ENCODE measurements at places on chromosomes 2 and 18. TPM values are rescaled to one million over a fixed set of nuclear protein-coding genes. Genes with fewer than 3 reads are reported as not detected.

DNA sequence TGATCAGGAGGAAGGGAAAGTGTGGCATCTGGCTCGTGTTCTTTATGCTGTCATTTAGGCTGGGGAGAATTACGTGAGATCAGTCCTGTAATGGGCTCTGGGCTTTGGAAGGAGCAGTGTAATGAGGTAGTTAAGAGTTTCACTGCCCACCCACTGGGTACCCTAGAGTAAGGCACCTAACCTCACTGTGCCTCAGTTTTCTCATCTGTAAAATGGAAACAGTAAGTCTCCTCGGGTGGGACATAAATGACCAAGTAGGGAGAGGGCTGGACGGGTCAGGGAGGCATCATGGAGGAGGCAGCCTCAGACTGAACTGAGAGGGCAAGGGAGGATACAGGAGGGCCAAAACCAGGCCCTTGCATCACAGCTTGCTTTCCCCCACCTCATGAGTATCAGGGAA is 97.3 kb upstream of the MCFD2 start:
- DNase-seq, result no peak

DNA sequence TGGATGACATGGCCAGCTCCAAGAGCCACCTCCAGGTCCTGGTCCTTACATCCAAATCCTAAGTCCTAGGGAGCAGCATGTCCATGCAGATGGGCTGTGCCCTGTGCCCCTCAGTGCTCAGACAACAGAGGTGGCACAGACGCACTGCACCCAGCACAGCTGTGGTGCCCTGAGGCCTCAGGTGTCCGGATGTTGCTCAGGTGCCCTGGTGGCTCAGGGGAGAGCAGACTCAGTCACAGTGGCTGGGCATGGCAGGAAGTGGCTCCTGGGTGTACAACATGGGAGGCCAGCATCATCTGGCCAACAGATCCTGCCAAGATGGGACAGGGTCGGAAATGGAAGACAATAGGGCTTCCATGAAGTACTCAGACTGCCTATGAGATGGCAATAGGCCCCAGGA is 50.1 kb downstream of the TIMM21 start:
- no peak for DNase-seq

- no peak for DNase-seq
Observed at GRCh38 chr2:226497146-226497909, 302.3 kb downstream of the IRS1 start.

DNA sequence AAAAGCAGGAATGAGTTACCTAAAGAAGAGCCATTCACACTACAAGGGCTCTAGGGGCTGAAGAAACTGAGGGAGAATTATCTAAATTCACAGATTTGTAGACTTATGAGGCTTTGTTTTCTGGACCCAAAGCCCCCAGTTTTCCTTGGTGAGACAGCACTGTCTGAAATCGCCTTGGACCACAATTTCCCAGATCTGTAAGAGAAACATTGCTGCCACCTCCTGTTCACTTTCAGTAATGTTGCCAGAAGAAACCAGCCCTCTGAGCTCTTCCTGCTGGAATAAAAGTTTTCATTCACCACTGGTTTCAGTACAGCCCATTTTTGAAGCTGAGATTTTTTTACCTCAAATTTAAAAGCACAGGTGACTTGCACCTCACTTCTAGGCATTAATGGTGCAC is 169.2 kb downstream of the CDH20 start:
- no peak for DNase-seq

GRCh38 chr2:228590681-228591080 is 409.2 kb upstream of the SPHKAP start:
- DNase-seq, result no peak

DNA sequence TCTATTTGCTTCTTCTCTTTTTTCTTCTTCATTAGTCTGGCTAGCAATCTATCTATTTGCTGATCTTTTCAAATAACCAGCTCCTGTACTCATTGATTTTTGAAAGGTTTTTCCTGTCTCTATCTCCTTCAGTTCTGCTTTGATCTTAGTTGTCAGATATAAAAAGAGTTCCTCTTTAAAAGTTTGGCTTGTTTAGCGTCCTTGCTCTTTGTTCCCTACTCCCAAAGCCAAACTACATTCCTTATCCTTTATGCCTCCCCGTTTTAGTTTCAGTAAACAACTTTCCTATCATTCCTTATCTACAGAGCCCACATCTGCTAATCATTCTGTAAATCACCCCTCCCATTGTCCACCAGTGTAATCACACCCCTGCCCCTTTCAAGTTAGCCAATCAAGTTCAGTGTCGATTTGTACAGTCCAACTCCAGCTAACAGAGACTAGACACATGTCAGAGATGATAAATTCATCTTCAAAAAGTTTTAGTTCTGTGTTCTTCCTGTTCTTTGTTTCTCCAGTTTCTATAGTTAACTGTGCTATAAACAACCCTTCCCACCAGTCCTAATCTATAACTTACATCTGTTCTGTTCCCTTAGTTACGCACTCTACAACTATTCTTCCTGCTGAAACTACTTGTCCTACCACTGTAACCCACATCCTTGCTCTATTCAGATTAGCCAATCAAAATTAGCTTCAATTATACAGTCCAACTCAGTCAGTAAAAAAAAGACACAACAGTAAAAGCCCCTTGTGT is 44.4 kb downstream of the TFPI start:
- DNase-seq, result no peak

- DNase-seq, result no peak
Observed at GRCh38 chr2:195821566-195821932, 164.5 kb downstream of the SLC39A10 start.

DNA sequence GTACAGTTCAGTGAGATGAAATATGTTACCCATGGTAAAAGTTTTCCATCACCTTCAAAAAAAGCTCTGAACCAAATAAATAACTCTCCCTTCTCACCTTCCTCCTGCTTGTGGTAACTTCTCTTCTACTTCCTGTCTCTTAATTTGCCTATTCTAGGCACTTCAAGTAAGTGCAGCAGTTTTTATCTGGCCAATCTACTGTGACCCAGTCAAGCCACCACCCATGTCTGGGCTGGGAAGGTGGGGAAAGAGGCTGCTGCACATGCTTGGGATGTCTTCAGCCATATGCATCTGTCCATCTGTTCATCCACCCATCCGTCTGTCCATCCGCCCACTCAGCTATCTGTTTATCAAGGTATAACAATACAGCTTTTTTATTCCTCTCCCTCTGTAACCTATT is 31.6 kb downstream of the ZNF532 start:
- no peak for DNase-seq

DNA sequence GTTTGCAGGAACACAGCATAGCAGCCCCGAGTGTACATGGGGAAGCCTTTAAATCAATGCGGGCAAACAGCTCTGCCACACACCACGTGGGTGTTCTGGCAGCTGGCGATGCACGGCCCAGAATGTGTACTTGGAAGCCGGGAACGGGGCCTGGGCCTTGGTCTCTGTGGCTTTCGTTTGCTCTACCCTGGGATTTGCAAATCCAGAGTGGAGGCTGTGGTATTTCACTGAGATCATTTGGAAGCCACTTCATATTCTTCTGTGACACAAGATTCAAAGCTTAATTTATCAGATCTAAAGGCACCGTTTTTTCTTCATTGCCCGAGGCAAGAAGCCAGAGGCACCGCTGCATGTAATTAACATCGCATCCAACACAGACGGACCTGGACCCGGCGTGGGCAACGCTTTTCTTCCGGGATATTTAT is 246.3 kb upstream of the MYT1L start:
- DNase-seq, result no peak

- DNase-seq, result no peak
Observed at GRCh38 chr2:173869244-173870229, 95.6 kb downstream of the SP3 start.

DNA sequence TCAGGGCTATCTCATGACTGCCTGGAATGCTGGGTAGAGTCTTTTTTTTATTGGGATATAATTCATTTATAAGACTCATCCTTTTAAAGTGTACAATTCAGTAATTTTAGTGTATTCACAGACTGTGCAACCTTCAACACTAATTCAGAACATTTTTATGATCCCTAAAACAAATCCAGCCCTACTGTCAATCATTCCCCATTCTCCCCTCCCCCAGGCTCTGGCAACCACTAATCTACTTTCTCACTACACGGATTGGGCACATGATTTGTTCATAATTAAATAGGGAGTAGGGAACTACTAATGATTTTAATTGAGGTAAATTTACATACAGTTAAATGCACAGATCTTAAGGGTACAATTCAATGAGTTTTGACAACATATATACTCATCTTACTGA is 225.7 kb downstream of the CDCA7 start:
- no peak for DNase-seq

DNA sequence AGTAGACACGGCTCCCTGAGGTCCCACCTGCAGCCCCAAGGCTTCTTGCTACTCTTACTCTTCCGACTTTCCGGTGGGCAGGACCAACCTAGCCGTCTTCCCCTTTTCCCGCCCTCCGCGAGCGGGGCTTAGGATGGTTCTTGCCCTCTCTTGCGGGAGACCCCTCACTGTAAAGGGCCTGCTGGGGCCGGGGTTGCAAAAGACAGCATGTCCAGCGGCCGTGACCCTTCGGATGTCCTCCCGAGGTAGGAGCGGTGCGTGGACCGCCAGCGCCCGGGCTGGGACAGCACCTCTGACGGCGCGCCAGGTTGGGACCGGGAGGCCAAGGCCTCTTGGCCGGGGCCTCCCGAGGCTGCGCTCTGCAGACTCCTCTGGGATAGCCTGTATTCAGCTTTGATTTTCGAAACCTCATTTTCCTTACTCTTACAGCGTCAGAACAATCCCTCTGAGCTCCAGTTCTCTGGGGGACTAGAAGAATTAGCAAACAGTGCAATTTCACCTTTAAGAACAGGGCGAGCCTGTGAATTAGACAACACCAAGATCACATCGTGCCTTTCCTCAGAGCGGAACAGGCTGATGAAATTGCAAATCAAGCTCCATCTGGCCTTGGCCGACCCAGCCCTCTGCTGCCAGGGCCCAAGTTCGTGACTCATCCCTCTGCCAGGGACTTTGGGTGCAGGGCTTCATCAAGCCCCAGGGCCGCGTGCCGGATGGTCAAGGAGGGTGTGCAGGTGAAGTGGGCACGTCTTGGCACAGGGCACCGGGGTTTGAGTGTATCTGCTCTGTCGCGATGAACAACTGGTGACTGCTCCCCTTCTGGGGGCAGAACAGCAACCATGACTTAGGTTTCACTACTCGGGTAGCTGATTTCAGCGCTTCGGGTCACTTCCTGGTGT is 777 bp downstream of the MOCOS start:
- DNase-seq, result no peak

DNA sequence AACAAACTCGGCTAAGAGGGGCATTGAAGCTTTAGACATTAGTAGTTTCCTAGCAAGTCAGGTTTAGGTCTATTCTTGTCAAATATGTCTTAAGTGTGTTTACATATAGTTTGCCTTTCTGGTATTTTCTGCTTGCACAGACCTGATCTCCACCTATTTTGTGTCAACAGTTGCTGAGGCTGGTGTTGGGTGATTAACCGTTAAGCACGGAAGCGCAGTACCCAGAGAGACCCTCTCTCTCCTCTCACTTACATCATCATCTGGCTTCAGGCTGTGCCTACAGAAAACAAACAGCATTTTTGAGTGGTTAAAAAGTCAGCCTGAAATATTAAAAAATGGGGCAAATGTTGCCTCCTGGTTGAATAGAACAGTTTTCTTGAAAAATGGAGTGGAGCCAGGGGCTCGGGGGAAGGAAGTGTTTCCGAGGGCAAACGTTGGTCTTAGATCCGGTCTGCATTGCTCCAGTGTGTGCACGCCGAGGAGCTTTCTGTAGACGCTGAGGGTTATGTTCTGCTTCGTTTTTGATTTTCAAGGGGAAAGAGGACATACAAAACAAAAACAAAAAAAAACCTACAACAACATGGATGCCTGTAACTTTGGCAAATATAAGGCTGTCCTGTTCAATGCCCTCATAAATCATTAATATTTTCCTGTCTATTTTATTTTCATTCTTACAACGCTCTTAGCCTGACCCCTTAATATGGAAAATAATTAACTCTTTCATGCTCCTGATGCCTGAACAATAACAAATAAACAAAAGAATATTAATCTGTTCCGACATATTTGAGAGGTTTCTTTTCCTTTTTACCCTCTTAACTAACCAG is 120.8 kb downstream of the MEIS1 start:
- DNase-seq, result no peak

DNA sequence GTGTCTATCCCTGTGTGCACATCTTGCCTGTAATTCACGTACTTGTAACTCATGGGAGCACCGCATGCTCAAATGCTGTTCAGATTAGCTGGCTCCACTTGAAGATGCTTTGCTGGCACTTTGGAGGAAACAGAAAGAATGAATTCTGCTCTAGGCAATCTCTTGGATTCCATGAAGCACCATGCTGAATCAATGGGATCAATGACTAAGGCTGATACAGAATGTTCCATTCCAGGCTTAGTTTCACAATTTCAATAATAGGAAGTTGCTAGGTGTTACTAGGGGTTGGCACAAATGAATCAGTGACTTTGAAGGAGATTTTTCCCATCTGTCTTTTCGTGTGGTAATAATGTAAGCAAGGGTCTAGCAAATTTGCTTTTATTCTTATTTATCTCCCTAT is 328.8 kb downstream of the OSR1 start:
- no peak for DNase-seq

DNA sequence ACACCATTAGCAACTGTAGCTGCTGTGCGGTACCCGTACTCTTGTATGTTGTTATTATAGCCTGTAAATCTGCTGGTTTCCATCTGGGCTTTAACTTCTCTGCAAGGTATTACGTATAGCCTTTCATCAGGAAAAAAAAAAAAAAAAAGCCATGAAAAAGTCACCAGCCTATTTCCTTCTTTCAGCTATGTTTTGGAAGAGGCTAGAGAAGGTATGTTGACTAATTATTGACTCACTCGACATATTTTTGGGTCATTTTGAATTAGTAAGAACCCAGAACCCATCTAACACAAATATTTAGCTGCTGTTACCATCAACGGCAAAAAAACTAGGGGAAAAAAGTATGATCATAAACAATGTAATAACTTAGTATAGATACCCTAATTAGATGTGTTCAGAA is 1395.6 kb downstream of the SUCLG1 start:
- DNase-seq, result no peak

GRCh38 chr2:237057893-237058300 is 27.8 kb upstream of the COPS8 start:
- DNase-seq, result no peak

GRCh38 chr2:170824526-170825015 is 7.9 kb downstream of the GAD1 start:
- DNase-seq, result no peak

DNA sequence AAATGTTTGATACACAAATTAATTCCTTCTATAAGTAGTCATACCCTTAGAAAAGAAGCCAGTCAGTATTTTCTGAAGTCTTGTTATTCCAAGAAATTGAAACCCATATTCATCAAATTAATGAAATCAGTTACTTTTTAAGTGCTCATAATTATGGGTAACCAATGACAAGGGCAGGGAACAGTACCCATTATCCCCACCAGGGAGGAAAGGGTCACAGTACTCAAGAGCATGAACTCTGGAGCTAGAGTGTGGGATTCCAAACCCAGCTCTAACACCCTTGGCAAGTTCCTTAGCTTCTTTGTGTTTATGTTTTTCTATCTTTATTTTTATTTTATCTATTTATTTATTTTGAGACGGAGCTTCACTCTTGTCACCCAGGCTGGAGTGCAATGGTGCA is 68.4 kb downstream of the CCDC148 start:
- DNase-seq, result no peak

Gene ARHGAP25
- 21.6 TPM for total RNA-seq

Gene KLHL30
- 1.1 TPM for total RNA-seq

Gene BUB1
- total RNA-seq, result 0.27 TPM

Gene ZNF236
- 37.9 TPM for total RNA-seq

Gene ABCG5
- not detected for total RNA-seq

Gene LRRTM4
- total RNA-seq, result 18.1 TPM

Gene GULP1
- total RNA-seq, result 70.1 TPM

Data from sciatic nerve (tissue), 2 donors.